ENCODE measurements at places on chromosomes 5 and 9.
A peak's percentile ranks its signal among the peaks of the same experiment; 100 is the strongest.

GRCh38 chr9:86328156-86328555 is 26.1 kb downstream of the TUT7 start:
- no peak for DNase-seq

GRCh38 chr9:121217609-121218292 is 16.1 kb upstream of the RAB14 start:
- DNase-seq: no peak

GRCh38 chr9:133558191-133559126 is 24.0 kb downstream of the ADAMTSL2 start:
- DNase-seq: peak; percentile 9

DNA sequence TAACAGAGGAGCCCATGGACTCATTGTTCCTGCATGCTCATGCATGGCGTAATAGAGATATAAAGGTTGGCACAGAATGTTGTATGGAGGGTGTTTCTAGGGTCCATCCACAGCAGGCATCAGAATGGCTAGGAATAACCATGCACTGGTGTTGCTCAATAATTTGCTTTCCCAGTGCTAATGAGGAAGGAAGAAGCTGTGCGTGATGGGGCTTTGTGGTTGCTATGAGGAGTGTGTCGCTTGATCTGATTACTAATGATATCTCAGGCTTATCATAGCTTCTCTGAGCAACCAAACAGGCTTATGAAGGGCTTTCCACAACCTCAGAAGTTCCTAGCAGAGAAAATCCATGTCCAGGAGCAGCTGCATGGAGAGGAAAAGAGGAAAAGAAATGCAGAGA is 151.3 kb upstream of the TRPC7 start:
- DNase-seq: no peak

- no peak for DNase-seq
Observed at GRCh38 chr5:133821311-133821741, 147.1 kb downstream of the C5orf15 start.

GRCh38 chr9:33813712-33814641 is 3.0 kb upstream of the UBE2R2 start:
- DNase-seq: no peak

- no peak for DNase-seq
Observed at GRCh38 chr5:113056988-113057387, 80.4 kb downstream of the DCP2 start.

DNA sequence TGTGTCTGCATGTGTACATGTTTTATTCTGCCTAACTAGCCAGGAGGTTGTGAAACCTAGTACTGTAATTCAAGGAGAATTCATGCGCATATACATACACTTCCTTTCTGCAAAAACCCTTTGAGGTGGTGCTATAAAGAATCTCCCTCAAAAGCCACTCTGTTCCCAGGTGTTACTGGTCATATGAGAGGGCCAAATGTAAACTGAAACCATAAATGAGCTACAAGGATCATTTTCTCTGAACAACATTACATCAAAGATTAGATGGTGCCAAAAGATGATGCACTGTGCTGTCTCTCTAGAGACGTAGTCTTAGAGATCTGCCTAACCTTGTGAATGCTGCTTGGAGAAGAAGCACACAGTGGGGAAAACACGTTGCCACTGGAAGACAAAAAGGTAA is 15.7 kb downstream of the NREP start:
- no peak for DNase-seq

DNA sequence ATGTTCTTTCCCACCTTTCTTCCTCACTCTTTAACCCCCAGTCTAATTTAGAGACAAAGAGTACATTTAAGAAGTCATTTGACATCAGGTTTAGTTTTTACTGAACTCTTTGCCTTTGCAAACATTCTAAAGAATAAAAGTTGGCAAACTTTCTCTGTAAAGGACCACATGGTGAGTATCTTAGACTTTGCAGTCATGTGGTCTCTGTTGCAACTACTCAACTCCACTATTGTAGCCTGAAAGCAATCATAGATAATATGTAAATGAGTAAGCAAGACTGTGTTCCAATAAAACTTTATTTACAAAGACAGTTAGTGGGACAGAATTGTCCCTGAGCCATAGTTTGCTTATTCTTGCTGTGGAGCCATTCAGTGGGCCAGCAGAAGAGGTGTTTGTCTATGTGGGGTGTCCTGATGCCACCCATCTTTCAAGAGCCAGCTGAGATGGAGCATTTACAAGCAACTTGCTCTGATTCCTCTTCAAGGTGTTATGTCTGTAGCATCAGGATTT is 25.4 kb downstream of the ABLIM3 start:
- no peak for DNase-seq

- no peak for DNase-seq
Observed at GRCh38 chr5:136127560-136127959, 5.1 kb upstream of the SMAD5 start.

DNA sequence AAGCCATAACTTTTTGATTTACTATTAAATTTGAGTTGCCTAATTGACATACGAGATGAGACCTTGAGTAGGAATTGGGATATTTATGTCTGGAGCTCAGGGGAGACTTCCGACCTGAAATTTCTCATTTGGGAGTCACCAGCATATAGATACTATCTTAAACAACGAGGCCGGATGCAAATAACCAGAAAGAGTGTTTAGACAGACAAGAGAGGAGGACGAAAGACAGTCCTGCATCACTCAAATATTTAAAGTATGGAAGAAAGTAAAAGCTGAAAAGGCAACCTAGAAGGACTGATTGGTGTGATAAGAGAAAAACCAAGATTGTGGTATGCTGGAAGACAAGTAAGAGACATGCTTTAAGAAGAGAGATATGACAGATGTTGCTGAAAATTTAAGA is 675.0 kb upstream of the NUDT12 start:
- no peak for DNase-seq

DNA sequence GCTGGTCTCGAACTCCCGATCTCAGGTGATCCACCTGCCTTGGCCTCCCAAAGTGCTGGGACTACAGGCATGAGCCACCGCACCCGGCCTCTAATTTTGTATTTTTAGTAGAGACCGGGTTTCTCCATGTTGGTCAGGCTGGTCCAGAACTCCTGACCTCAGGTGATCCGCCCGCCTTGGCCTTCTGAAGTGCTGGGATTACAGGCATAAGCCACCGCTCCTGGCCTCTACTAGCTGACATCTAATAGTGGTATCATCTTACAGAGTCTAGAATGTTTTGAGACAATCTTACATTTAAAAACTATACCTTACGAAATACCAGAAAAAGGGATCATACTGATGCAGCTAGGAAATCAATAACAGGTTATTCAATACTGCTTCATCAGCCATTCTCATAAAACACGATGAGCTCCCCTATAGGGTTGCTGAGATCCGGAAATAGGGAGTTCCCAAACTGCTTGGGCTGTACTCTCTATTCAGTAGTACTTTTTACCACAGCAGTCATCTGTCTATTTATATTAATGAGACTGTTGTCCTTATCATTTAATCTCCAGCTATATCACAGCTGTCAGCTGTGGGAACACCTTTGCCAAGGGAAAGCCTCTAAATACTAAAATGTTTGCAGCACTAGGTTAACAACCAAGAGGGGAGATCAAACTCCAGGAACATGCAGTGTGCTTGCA is 8.1 kb upstream of the UBE2D2 start:
- no peak for DNase-seq

DNA sequence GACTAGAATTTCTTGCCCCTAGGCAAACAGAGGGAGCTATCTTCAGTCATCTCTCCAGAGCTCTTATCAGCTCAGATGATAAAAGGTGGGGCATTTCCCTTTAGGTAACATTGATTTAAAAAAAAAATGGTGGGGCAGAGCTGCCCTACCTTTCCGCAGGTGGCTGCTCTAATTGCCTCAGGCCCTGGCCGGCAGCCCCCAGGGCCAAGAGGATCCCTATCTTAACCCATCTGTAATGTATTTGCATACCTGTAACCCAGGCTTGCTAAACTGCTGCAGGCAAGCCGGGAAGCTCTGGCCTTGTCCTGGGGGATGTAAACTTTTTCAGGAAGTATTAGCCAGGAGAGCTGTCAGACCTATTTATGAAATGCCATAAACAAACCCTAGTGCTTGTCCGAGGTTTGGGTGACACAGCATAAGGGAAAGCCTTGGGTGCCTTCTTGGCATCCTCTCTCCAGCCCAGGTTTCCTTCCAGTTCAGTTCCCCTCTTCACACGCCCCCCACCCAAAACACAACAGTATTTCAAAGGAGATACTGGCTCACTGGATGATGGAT is 20.9 kb upstream of the ZSWIM6 start:
- DNase-seq: no peak

- DNase-seq: no peak
Observed at GRCh38 chr5:145824040-145824439, 11.1 kb downstream of the PRELID2 start.

- no peak for DNase-seq
Observed at GRCh38 chr9:15501179-15501578, 9.6 kb downstream of the PSIP1 start.

GRCh38 chr5:67178966-67179365 is 17.6 kb downstream of the CD180 start:
- DNase-seq: no peak
